ENCODE measurements at places on chromosomes 16 and 17.
A peak's percentile ranks its signal among the peaks of the same experiment; 100 is the strongest.

- DNase-seq = no peak
These were observed 137.0 kb upstream of the RCVRN start for GRCh38 chr17:10041916-10042588.

- peak; percentile 28 for DNase-seq
These were observed 61.7 kb upstream of the ZNF469 start for GRCh38 chr16:88320947-88321634.

DNA sequence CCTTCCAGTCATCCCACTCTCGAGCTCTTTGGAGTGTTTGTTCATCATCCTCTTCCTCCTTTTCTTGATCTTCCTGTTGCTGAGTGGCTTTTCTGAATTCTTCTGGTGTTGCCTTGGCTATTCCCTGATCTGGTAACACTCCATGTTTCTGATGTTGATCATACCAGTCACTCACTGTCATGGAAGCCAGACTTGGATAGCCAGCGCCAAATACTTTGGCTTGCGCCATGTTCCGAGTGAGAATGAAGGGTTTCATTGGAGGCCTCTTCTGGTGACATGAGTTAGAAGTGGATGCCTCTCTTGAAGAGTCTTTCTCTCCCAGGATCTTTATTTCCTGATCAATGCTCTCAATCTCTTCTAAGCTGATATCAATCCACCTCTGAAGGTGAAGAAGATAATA is 31.2 kb downstream of the TEX14 start:
- DNase-seq = no peak

DNA sequence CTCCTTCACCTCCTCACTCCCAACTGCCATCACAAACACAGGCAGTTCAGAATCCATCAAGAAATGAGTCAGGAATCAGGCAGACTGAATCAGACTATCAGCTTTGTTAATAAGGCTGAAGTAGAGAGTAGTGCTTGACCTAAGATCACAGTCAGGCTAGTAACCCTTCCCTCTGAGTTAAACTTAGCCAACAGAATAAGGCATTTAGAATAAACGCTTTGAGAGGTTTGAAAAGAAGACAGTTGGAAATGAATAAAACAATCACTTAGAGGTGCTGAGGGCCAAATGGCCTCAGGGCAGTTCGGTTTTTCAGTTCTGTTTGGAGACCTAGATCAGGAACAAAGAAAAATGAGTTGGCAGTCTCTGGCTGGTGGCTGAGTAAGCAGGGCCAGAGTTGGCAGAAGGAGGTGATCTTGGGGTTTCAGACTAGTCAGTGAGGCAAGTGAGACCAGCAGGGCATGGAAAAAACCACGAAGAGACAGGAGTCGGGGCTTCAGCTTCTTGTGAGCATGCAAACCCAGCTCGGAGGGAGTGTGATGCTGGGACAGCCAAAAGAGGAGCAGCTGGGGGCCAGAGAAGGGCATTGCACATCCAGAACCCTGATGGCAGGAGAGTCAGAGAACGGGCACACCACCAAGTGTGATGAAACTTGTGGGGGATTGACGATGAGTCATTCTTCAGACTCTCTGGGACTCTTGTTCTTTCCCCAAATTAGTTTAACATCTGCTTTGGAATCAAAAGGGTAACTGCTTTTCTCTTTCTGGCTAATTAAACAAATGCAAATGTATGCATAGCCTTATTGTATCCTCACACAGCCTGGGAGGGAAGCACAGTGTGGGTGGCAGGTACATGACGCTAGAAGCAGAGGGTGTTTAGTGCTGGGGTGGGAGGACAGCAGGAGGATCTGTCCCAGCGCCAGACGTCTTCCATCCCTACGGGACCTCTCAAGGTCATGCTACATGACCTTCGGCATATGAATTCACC is 54.8 kb downstream of the SPECC1 start:
- peak; percentile 70 for DNase-seq

GRCh38 chr17:8393470-8394231 is 4.0 kb downstream of the RNF222 start:
- DNase-seq = peak; percentile 60

- DNase-seq = no peak
These were observed 55.6 kb downstream of the TMC6 start for GRCh38 chr17:78072961-78073360.

- no peak for DNase-seq
These were observed 26.4 kb downstream of the CPD start for GRCh38 chr17:30405161-30405560.

GRCh38 chr17:74859459-74860228 is at the start of gene GRIN2C:
Gene GRIN2C, minus strand, starts transcription at chr17:74859885. Its CDS starts 4,793 bp downstream, at chr17:74855092.
- no peak for DNase-seq

GRCh38 chr17:6443692-6444570 is at the start of gene PIMREG:
Gene PIMREG, plus strand, starts transcription at chr17:6444455. Its CDS starts 656 bp downstream, at chr17:6445111.
- peak; percentile 96 for DNase-seq
